Stimulated activated naive B cell treated with anti-CD40 and anti-IgM and Interleukin-4, amounts not matched to agents 10 μg/mL and 1 μg/mL and 100 μg/mL, for 72 hours (primary cell): ENCODE measurements at places on chromosomes 7 and 10.

DNA sequence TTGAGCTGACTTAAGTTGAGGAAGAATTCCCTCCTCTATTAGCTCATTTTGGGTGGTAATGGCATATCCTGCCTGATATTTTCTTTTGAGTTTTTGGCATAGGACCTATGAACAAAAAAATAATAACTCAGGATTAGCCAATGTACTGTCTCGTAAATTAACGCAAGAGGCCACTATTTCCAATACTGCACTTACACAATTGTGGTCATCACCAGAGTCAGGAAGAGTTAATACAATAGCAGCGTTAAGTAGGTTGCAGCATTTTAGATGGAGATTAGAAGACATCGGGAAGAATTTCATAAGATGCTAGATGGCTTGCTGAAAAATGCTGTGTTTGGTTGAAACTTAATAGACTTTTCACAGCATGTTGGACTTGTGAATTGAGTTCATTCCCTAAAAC lies 36.4 kb downstream of the ANTXRL start:
- DNase-seq, result no peak
- H3K4me1 ChIP-seq, result no peaks in the 10 kb centered on the region
- no peak overlapping the region for H3K27ac ChIP-seq
- no peak overlapping the region for H3K4me3 ChIP-seq
- peaks cover 10% of the 10 kb centered on the region for H3K27me3 ChIP-seq

DNA sequence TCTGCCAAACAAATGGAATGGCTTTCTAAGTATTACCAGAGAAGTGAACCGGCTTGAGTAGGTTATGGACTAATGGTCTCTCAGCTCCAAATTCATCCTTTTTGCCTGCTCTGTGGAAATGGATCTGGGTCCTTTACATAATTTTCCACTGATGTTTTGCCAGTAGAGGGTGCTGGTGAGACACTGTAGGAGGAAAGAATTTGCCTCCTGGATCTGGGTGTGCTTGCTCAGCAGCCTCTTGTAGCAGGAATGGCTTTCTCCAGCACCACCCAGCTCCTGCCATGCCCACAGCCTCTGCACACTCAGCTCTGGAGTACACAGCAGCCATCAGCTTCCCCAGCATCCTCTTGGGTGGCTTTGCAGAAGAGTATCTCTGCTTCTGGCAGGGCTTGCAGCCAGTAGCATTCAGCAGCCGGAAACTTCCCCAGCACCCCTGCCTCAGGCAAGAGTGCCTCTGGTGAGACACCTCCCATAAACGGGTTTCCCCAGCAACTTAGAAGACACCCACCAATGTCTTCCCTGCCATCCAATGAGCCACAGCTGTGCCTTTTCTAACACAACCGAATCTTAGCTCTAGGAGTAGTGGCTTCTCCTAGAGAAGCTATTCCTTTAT lies 235.0 kb upstream of the PLPP4 start:
- H3K4me3 ChIP-seq, result no peak overlapping the region
- DNase-seq, result peak; percentile 4
- peaks cover 5% of the 10 kb centered on the region for H3K27me3 ChIP-seq
- no peak overlapping the region for H3K27ac ChIP-seq

- H3K27ac ChIP-seq, result no peak overlapping the region
- H3K27me3 ChIP-seq, result no peaks in the 10 kb centered on the region
- no peaks in the 10 kb centered on the region for H3K4me1 ChIP-seq
- no peak overlapping the region for H3K4me3 ChIP-seq
Observed at GRCh38 chr7:66007232-66007631, 25.2 kb upstream of the GUSB start.

- H3K4me1 ChIP-seq, result peaks cover 15% of the 10 kb centered on the region
- peak overlapping the region; percentile 14 for H3K27ac ChIP-seq
- peaks cover 23% of the 10 kb centered on the region for H3K36me3 ChIP-seq
- no peak for DNase-seq
- H3K27me3 ChIP-seq, result no peaks in the 10 kb centered on the region
Observed at GRCh38 chr7:1882451-1882850, 212.4 kb downstream of the ELFN1 start.

- H3K27me3 ChIP-seq, result no peaks in the 10 kb centered on the region
- no peak overlapping the region for H3K27ac ChIP-seq
- peaks cover 19% of the 10 kb centered on the region for H3K4me1 ChIP-seq
- DNase-seq, result no peak
- peaks cover 8% of the 10 kb centered on the region for H3K36me3 ChIP-seq
Observed at GRCh38 chr7:77866786-77867536, 68.4 kb downstream of the PHTF2 start.

- H3K27me3 ChIP-seq, result peaks cover 22% of the 10 kb centered on the region
- DNase-seq, result no peak
- H3K27ac ChIP-seq, result peak overlapping the region; percentile 16
Observed at GRCh38 chr10:70893227-70894006, 5.1 kb upstream of the PCBD1 start.

- DNase-seq, result no peak
- H3K36me3 ChIP-seq, result peaks cover 26% of the 10 kb centered on the region
- peaks cover 3% of the 10 kb centered on the region for H3K4me1 ChIP-seq
- no peak overlapping the region for H3K4me3 ChIP-seq
- H3K27me3 ChIP-seq, result no peaks in the 10 kb centered on the region
Observed at GRCh38 chr7:16404636-16405035, 16.7 kb downstream of the CRPPA start.

GRCh38 chr7:37550872-37551271 lies 102.2 kb upstream of the ELMO1 start:
- no peak overlapping the region for H3K27ac ChIP-seq
- H3K4me3 ChIP-seq, result no peak overlapping the region
- no peak for DNase-seq
